Activated CD4-positive, alpha-beta T cell treated with anti-CD3 and anti-CD28 coated beads, Interleukin-2, amount 10 ng/mL, durations not matched to agents 7 days and 5 days (primary cell): ENCODE measurements at places on chromosomes 12 and 14.

- H3K27ac ChIP-seq = no peak overlapping the region
- no peak for DNase-seq
- no peaks in the 10 kb centered on the region for H3K36me3 ChIP-seq
- H3K4me3 ChIP-seq = no peak overlapping the region
These were observed 124.6 kb downstream of the TTC7B start for GRCh38 chr14:90691627-90692026.

DNA sequence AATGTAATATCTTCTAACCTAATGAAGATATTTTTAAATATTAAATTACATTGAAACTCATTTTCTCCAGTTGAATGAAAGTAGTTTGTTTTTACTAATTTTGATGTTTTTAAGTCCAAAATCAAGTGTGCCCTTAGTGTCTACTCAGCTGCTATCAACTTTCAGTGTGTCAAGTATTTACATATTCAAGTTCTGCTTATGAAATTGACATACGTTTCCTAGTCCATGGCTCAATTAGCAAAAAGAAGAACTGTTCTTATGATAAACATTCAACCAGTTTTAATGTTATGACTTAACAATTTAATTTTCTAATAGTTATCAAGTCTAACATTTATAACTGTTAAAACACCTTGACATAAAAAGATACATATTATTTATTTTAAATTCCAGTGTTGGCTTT is 137.1 kb downstream of the DUSP6 start:
- no peak for DNase-seq
- peaks cover 13% of the 10 kb centered on the region for H3K4me1 ChIP-seq
- H3K4me3 ChIP-seq = no peak overlapping the region
- no peaks in the 10 kb centered on the region for H3K27me3 ChIP-seq

- H3K27ac ChIP-seq = no peak overlapping the region
- peaks cover 3% of the 10 kb centered on the region for H3K4me1 ChIP-seq
- H3K27me3 ChIP-seq = peaks cover 3% of the 10 kb centered on the region
- no peak overlapping the region for H3K4me3 ChIP-seq
- DNase-seq = no peak
These were observed 20.4 kb downstream of the VWF start for GRCh38 chr12:6104027-6104426.

- H3K4me3 ChIP-seq = no peak overlapping the region
- no peaks in the 10 kb centered on the region for H3K4me1 ChIP-seq
- no peaks in the 10 kb centered on the region for H3K36me3 ChIP-seq
- H3K27me3 ChIP-seq = no peaks in the 10 kb centered on the region
These were observed 199.3 kb downstream of the ALG10B start for GRCh38 chr12:38515912-38516311.

DNA sequence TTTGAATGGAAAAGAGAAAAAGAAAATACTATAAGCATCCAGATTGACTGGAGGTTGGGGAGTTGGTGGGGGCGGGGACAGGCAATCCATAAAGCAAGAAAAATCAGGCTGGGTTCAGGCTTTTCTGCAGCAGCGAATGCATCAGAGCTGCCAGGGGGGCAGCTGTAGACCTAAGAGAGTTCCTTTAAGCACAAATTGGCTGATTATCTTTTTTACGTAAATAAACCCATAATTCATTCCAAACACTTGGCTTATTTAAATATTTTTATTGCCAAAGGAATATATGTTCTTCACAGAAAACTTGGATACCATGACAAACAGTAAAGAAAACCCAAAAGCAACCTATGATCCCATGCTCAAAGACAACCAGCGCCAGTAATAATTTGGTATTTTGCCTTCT is 10.2 kb downstream of the BDKRB2 start:
- no peaks in the 10 kb centered on the region for H3K36me3 ChIP-seq
- DNase-seq = no peak
- no peak overlapping the region for H3K27ac ChIP-seq
- no peaks in the 10 kb centered on the region for H3K27me3 ChIP-seq
- H3K4me3 ChIP-seq = no peak overlapping the region
- H3K4me1 ChIP-seq = no peaks in the 10 kb centered on the region
